NCI-H1694 treated with DMSO at 0.1 percent for 48 hours (cell line): ENCODE measurements at places on chromosomes 5 and 9.
A peak's percentile ranks its signal among the peaks of the same experiment; 100 is the strongest.

DNA sequence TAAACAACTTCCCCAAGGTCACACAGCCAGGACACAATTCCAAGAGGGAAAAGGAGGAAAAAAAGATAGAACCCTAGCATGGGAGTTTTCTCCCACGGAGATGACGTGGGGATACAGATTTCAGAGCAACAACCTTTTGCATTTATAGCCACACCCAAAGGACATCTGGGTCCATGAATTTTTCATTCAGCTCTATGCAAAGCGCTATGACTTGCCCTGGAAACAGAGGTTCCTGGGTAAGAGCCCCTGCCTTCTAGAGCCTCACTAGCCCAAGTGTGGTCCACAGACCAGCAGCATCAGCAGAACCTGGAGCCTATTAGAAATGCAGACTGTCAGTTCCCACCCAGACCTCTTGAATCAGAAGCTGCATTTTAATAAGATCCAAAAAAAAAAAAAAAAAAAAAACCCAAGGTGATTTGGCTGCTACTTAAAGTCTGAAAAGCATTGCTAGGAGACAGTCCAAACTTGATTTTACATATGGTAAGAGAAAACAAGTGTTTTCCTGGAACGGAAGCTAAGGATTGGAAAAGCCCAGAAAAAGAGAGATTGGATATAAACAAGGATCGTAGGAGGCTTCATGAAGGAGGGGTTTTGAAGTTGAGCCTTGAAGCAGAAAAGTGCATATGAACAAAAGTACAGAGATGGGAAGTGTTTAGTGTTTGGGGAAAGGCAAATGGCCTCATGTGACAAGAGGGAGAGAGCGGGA is 17.6 kb upstream of the ADAM19 start:
- DNase-seq, result no peak

DNA sequence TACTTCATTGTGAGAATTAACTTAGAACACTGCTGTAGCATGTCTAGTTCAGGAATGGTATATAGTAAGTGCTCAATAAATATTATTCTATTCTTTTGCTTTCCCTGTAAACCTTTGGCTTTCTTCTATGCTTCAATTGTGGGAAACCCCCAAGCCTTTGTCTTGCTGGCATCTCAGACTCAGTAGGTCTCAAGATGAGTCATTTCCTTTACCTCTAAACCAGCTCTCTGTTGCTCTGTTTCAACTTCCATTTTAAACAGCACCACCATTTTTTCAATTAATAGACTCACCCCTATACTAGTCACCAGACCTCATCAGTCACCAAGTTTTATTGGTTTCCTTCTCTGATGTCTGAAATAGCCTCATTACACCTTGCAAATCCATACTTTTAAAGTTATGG is 43.5 kb downstream of the DMAC1 start:
- no peak for DNase-seq

- no peak for DNase-seq
Measured at GRCh38 chr5:9059920-9060691, 485.8 kb downstream of the SEMA5A start.

DNA sequence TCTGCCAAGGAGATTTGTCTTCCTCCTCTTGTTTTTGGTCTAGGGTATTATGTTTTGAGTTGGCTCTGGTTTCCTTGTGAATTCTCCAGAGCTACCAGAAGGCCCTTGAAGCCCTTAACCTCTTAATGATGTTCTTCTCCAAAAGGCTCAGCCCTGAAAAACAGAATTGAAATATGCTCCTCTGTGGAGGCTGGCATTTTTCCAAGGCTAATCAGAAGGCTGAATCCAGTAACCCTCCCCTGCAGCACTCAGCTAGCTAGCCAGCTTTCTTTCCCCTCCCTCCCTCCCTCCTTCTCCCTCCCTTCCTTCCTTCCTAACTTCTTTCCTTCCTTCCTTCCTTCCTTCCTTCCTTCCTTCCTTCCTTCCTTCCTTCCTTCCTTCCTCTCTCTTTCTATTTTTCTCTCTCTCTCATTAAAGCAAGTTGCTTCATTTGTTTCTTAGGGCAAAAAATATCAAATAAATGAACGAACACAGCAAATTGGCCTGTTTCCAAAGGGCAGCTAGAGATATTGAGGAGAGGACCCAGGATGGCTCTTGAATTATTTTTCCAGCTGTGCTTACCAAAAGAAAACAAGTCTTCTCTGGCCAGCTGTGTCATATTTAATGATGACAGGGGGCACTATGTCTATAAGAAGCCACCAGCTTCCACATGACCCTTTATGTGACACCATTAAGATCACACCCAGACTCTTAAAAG is 38.7 kb downstream of the JAKMIP2 start:
- DNase-seq, result peak; percentile 50

GRCh38 chr9:137521405-137521985 is 28.7 kb downstream of the PNPLA7 start:
- no peak for DNase-seq

DNA sequence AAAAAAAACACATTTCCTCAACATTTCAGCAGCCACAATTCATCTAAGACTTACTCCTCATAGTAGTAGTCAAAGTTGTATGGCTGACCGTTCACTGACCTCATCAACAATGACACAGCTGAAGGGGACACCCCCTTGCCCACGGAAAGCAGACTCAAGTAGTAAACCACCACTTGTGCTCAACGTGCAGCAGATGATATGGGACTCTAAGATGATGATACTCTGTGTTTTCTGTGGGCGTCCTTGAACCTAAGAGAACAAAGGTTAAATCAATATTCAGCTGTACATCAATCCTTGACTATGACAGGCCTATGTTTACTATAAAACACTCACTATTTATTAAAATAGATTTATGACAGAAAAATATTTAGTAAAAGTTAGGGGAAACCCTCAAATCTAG is 71.6 kb downstream of the SETX start:
- no peak for DNase-seq

GRCh38 chr9:18542837-18543405 is 69.0 kb downstream of the ADAMTSL1 start:
- no peak for DNase-seq

GRCh38 chr5:176436656-176437055 is 11.5 kb upstream of the FAF2 start:
- no peak for DNase-seq

GRCh38 chr5:153402550-153402949 is 87.9 kb upstream of the GRIA1 start:
- no peak for DNase-seq

DNA sequence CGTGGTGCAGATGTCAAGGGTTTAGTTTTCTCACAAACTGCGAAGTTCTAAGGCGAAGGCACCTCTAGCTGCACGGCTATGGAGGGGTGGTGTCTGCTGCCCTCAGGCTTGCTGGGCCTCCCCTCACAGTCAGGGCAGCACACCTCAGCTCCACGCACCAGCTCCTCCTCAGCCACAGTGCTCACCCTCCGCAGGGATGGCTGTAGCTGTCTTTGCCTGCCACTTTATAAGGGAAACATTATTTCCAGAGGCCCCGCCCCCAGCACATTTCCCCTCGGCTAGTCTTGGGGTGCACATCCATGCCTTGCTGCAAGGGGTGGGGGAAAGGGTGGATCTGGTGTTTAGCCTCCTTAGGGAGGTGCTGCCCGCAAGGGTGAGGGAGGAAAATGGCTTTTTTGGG is 154.6 kb downstream of the TRIO start:
- no peak for DNase-seq

DNA sequence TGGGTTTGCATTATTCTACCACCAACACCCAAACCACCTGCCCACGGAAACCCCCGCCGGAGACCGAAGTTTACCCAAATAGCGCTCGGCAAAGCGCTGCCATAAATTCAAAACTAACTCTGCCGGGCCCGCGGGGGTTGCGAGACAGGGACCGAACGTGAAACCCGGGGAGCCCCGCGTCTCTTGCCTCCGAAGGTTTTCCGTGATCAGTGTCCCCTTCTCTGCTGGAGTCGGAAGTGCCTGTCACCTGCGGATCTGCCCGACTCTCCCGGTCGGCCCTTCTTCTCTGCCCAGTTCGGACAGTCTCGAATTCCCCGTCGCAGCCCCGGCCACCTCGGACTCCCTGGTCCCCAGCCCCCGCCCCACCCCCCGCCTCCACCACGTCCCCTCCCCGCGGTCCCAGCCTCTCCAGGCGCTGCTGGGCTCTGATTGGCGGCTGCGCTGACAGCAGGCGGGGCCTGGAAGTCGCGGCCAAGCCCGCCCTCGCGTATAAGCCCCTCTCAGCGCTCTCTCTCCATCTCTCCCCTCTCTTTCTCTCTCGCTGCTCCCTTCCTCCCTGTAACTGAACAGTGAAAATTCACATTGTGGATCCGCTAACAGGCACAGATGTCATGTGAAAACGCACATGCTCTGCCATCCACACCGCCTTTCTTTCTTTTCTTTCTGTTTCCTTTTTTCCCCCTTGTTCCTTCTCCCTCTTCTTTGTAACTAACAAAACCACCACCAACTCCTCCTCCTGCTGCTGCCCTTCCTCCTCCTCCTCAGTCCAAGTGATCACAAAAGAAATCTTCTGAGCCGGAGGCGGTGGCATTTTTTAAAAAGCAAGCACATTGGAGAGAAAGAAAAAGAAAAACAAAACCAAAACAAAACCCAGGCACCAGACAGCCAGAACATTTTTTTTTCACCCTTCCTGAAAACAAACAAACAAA is at the start of gene RORB:
TSS of gene RORB (plus strand) at position 517 of the 929 bp plus-strand sequence. CDS start 642 bp downstream, outside the sequence.
- DNase-seq, result no peak

GRCh38 chr5:135979510-135979909 is 24.7 kb upstream of the LECT2 start:
- DNase-seq, result no peak

DNA sequence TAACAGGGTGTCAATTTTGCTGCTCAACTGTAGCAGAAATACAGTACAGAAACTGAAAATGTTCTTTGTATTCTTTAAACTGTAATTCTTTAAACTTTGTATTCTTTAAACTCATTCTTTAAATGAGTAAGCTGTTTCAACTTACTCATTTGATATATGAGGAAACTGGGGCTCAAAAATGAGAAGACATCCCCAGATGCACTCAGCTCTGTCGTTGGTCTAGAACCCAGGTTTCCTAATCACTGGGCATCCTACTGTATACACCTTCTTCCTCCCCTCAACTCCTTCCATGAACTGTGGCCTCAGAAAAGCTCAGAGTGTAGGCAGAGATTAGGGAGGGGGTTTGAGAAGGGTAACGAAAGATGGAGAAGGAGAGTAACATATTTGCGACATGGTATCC is 136.5 kb upstream of the MAST4 start:
- DNase-seq, result no peak

DNA sequence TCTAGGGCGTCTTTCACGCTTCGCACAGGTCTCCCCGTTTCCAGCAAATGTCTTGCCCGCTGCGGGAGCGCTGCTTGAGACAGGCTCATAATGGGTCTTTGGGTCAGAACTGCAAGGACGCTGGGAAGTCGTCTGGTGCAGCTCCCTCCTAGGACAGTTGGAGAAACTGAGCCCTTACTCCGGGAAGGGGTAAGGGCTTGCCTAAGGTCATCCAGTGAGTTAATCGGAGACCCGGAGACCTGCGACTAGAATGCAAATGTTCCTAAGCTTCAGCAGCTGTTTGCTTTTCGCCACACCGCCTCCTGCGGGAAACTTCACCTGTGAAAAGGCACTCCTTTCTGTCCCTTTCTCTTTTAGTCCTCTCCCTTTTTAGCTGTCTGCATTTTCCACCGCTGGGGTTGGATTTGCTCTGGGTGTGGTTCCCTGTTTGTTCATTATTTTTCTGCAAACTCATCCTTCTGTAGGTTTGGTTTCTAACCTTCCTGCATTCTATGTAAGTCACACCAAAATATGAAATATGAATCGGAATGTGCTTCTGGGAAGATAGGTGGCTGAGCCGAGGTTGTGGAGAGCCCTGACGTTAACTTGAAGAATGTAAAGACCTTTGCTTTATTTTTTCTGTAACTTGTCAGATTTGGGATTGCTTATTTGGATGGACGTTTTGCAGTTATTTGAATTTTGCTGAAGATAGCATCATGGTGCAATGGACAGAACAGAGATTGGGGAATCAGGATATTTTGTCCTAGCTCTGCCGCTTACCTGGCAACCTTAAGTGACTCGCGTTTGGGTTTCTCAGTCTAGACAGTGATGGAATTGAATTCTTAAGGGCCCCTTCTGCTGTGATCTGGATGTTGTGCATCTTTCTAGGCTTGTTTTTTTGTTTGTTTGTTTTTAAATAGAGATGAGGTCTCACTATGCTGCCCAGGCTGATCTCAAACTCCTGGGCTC is 909 bp downstream of the SLC36A1 start:
- peak; percentile 7 for DNase-seq
